ENCODE measurements at places on chromosomes 4 and X.

GRCh38 chrX:55839485-55839884 is 121.9 kb downstream of the RRAGB start:
- no peak for DNase-seq

DNA sequence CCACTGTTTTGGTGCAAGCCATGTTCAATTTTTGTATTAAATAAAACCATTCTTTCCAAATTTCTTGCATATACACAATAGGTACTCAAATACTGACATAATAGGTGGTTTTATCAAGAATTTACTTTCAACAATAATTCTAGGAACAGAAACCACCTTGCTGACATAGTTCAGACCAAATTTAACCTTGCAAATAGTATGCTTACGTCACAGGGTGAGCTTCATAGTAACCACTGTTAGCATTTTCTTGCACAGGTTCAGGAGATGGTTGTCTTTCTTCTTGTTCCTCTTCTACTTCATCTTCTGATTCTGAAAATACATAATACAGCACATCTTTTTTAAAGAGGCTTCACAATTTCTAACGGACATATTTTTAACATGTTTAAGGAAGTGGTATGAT is 17.6 kb downstream of the G3BP2 start:
- DNase-seq = no peak

DNA sequence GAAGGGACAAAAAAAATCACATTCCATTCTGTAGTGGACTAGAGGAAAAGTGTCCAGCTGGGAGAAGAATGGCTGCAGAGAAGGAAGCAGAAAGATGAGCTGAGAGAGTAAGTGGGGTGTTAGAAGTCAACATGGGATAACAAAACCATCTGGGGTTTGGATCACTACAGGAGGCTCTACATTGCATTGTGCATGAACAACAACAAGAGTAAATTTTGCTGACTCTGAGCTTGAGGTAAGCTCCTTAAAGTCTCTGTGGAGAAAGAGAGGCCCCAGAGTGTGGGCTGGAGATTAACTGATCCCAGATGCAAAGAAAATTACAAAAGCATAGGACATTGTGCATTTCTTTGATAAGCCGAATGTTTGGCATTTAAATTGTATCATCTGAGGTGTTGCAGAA is 128.9 kb downstream of the UGT8 start:
- DNase-seq = no peak

DNA sequence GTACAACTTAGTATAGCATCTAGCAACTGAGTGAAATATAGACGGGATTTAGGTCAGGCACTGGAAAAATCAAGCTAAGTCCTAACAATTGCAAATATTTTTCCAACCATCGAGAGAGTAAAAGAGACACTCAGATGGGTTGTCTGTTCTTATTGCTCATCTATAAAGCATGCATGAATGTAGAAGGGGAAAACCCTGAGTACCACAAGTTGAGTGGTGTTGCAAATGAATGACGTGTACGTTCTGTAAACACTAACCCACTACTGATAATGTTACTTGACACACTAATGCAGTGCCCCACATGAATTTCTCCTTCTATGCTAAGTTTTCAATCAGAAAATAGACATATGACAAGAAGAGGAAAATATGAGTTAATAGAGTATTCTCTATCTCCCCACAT is 211.2 kb downstream of the COX18 start:
- DNase-seq = no peak

- DNase-seq = no peak
These were observed 89.5 kb upstream of the TRPC3 start for GRCh38 chr4:122041312-122041711.

DNA sequence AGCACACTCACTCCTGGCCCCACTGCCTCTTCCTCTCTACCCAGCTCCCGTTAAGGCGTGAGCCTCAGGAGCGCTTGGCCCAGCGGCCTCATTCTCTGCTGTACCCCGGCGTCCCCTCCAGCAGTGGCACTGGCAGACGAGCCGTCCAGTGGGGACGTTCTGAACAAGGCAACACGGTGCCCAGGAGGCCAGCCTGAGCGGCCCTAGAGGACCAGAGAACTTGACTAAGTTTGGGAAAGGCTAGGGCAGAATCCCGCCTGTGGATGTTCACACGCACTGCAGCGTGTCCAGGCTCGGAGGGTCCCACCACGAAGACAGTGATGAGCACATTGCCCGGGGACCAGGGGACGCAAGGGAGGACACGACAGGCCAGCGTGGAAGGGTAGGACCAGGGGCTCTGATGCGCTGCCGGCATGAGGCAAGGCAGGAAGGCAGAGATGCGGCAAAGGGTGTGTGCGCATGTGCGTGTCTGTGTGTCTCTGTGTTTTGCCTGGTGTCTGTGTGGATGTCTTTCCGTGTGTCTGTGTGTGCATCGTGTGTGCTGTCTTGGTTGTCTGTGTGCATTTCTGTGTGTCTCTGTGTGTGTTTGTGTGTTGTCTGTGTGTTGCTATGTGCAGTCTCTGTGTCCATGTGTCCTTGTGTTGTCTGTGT is 89.4 kb downstream of the ABLIM2 start:
- DNase-seq = no peak

GRCh38 chr4:138192113-138192512 is 50.0 kb downstream of the SLC7A11 start:
- no peak for DNase-seq

DNA sequence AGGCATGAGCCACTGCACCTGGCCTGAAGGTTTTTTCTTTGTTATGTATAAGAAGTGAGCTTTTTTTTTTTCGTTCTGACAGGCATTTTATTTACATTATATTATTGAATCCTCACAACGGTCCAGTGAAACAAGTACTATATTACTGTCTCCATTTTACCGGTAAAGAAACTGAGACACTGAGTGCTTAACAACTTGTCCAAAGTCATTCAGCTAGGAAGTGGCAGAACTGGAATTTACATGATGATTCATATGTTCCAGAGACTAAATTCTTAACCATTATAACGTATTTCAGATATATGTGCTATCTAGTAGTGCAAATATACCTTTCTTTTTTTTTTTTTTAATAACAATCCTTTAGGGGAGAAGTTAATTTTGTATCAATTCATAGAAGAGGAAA is 18.4 kb upstream of the SLC6A14 start:
- no peak for DNase-seq

DNA sequence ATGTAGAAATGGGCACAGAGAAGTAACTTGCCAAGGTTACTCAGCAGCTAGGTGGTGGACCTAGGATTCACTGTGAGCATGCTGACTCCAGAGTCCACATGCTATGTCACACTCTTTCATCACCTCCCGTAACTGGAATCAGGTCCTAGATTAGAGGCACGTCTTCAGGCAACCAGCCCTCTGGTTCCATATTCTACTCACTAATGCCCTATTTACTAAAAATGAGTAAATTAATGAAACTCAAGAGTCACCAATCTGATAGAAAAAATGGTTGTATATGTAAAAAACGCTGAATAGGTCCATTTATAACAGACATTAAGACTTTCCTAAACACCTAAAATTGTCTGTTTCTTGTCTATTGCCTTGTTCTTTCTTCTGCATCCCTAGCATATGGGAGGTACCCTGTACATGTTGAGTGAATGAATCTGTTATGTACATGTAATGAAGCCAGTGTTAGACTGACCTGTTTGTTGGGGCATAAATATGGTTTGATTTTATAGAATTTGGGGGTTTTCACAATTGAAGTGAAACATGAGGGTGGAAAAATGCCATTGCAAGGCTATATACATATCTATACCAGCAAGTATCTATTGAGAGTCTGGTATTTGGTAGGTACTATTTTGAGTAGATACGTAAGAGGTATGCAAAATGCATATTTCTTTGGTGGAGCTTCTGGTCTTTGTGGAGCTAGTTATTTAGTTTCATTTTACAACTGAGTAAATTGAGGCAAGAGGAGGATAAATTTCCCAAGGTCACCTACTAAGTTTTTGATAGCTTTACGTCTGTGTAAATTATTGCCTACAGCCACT is 7.5 kb upstream of the RUFY3 start:
- DNase-seq = no peak

GRCh38 chr4:113146876-113147358 is 97.5 kb downstream of the ANK2 start:
- DNase-seq = no peak

- no peak for DNase-seq
These were observed 106.7 kb upstream of the GRXCR1 start for GRCh38 chr4:42785817-42786216.

GRCh38 chr4:122010610-122011009 is 58.8 kb upstream of the TRPC3 start:
- no peak for DNase-seq

DNA sequence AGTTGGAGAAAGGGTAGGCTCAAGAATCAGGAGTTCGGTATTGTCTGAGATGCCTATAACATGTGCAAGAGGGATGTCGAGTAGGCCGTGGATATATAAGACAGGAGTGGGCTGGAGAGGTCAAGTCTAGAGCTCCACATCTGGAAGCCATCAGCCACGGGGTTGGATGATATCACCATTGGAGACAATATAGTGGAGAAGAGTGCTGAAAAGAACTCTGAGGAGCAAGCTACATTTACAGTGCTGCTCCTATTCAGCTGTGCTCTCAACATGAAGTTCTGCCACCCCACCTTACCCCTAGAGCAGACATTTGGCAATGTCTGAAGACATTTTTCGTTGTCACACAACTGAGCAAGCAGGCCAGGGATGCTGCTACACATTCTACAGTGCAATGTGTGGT is 20.9 kb upstream of the PLAC1 start:
- no peak for DNase-seq

DNA sequence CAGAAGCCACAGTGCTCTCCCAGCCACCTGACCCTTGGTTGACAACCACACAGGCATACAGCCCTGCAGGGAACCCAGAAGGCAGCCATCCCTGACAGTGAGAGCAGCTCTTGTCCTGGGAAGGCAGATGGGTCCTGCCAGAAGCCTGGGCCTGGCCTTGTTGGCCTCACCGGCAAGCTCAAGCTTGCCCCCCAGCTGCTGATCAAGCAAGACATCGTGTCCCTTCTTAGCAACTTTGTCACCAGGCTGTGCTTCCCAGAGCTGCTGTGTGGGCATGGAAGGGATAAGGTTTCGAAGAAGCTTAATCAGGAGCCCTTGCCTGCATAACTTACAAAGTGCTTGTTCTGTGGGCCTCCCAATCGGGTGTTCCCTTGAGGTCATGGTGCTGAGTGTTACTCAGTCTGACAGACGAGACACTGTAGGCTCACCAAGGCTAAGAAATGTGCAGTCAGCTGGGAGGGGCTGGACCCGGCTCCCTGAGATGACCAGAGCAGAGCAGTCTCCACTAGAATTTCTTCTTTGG is 6.8 kb upstream of the ABLIM2 start:
- no peak for DNase-seq

DNA sequence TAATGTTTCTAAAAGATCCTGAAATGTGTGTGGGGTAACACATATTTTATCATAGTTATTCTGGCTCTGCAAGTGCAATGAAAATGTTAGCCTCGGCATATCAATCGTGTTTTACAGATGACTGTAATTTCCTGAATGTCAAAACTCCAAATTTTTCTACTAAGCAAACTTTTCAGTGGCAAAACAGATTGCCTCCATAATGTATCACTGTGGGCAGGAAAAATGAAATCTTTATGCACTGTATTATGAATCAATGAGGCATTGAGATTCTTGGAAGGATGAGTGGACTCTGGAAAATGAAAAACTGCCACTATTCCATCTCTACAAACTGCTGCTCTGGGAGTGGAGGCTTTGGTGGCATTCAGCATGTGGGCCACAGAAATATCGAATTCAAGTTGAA is 160.1 kb upstream of the MBNL3 start:
- no peak for DNase-seq

DNA sequence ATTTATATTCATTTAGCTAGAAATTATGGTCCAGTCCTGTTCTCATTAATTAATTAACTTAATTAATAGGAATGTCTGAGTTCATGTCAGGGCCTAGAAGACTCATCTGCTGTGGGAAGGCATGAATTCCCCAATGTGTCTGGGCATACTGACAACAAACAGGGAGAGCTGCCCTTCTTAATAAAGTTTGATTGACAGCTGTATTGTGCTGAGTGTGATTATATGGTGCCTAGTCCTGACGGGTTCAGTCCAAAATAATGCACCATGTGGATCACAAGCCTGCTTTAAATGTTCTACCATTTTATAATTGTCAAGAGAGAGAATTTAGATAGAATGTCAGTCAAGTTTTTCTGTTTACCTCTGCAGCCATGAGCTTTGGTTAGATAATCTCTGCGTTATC is 34.6 kb downstream of the ANXA10 start:
- DNase-seq = no peak

GRCh38 chr4:99723612-99724011 is 66.0 kb upstream of the C4orf54 start:
- DNase-seq = no peak

DNA sequence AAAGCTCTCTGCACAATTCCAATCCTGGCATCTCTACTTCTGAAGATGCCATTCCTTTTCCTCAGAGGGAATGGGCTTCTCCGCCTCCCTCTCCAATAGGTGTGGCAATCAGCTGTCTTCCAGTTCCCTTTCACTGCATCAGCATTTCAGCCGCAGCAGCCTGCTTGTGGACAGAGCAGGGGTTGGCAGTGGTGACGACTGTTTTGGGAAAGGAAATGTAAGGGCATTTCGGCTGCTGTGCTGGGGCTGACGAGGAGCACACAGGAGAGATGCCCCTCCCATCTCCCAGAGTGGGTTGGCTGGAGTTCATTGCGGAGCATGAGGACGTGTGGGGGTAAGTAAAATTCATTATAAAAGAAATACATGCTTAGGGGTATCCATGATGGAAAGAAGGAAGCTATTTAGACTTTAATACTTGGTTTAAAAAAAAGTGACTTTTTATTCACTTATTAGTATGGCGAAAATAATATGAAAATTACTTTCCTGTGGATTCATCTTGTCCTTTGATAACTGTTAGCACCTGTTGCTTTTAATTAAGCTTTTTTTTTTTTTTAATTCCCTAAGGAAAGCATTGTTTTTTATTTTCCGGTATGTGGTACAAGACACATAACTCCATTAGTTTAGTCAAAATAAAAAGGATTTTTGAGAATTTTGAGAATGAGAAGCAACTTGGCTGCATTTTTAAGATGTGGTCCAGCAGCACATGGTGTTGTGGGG is at the start of gene LIMCH1:
TSS of gene LIMCH1 (plus strand) at position 141 of the 717 bp plus-strand sequence. CDS start 67,839 bp downstream, outside the sequence.
- no peak for DNase-seq

DNA sequence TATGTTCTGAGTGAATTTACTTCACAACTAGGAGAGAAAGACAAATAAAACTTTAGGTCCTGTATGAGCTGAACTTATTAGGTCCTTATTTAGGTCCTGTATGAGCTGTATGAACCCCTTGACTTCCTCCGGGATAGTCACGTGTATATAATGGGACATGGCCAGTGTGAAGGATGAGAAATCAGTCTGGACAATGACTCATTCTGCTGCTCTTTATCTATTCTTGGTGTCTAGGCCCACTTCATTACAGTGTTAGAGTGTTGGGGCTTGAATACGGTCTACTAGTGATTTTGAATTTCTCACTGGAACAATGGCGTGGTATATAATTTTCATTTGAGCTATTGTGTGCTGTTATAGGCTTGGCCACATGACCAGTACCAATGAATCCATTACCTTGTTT is 21.9 kb downstream of the STK26 start:
- no peak for DNase-seq

GRCh38 chrX:136856551-136856950 is 24.0 kb downstream of the RBMX start:
- no peak for DNase-seq

DNA sequence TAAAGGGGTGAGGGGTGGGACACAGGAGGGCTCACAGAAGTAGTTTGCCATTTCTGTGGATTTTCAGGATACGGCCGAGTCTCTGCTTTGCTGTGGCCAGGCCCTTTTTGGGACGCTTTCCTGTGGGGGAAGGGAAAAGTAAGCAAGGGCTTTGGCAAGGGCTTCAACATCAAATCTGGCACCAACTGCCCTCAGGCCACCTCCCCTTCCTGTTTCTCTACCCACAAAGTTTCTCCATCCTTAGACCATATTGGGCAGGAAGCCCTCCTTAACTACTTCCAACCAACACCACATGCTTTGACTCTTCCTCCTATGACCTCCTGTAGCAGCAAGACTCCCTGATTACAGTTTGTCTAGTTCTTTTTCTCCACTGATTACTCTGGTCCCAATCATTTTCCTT is 105.1 kb downstream of the PHF8 start:
- no peak for DNase-seq

Data from activated effector memory CD4-positive, alpha-beta T cell treated with Interleukin-2 at 50 U/mL for 16 hours (primary cell).